Activated CD4-positive, alpha-beta T cell treated with anti-CD3 and anti-CD28 coated beads, Interleukin-2, amount 10 ng/mL, durations not matched to agents 24 days and 14 days (primary cell): ENCODE measurements at places on chromosomes 16 and 17. TPM values are rescaled to one million over a fixed set of nuclear protein-coding genes. Genes with fewer than 3 reads are reported as not detected.
A peak's percentile ranks its signal among the peaks of the same experiment; 100 is the strongest.

DNA sequence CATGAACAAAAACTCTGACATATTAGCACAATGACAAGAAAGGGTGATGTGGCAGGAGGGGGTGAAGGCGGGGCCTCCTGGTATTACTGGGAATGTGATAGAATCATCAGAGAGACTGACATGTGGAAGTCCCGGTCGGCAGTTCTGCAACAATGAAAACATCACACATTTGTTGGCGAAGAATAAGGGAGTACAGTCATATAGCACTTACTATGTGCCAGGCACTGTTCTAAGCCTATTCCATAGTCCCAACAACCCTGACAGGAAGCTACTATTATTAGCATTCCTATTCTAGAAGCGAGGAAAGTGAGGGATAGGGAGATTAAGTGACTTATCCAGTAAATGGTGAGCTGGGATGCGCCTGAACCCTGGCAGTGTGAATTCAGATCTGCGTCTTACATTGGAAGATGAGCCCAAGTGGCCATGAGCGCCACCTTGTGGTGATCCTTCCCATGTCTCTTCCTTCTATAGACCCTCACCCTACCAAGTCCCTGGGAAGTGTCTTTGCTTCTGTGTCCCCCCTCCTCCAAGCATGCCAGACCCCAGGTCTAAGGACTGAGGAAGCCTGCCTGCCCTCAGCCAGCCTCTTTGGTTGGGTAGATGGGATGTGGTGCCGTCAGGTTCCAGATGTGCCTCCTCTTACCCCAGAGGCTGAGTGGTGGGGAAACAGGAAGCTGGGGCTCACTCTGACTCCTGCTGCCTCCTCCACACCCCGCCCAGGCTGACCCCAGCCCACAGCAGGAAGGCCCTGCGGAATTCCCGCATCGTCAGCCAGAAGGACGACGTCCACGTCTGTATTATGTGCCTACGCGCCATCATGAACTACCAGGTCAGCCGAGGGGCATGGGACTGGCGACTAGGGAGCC lies 14.0 kb downstream of the FMNL1 start:
- peak; percentile 92 for DNase-seq

GRCh38 chr17:77409282-77410161 lies 268.8 kb downstream of the SEC14L1 start:
- DNase-seq = peak; percentile 78

- no peak for DNase-seq
Observed at GRCh38 chr16:53465606-53466280, 31.5 kb downstream of the RBL2 start.

GRCh38 chr17:58338841-58339754 lies 10.5 kb upstream of the TSPOAP1 start:
- peak; percentile 92 for DNase-seq

DNA sequence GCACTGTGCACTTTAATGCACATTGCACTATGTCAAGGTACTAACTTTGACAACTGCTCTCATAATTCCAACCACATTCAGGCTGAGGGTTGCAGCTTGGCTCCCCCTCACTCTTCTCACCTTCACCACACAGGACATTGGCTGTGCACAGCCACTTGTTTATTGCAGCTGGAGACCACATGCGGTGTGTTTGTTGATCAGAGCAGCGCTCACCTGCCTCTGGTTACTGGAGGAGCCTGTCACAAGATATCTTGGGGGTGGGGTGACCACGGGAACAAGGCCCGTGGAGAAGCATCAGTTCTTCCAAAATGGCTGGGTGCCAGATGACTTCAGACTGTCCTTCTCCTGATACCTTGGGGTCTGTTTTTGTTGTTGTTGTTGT lies 10.6 kb upstream of the CCL5 start:
- peak; percentile 90 for DNase-seq

DNA sequence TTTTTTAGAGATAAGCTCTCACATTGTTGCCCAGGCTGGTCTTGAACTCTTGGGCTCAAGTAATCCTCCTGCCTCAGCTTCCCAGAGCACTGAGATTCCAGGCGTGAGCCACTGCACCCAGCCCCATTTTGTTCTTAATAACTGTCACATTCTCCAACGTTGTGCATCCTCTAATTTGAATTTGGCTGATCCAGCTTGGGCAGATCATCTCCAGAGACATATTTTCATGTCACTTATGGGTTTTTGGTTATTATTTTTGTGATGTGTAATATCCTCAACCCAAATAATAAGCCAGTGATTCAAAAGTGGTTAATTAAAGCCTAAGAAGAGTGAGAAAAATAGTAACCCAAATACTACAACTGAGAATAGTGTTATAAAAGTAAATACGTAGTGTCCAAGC lies 16.2 kb upstream of the COL1A1 start:
- DNase-seq = no peak

GRCh38 chr17:38794221-38794620 lies 5.1 kb downstream of the PIP4K2B start:
- no peak for DNase-seq

DNA sequence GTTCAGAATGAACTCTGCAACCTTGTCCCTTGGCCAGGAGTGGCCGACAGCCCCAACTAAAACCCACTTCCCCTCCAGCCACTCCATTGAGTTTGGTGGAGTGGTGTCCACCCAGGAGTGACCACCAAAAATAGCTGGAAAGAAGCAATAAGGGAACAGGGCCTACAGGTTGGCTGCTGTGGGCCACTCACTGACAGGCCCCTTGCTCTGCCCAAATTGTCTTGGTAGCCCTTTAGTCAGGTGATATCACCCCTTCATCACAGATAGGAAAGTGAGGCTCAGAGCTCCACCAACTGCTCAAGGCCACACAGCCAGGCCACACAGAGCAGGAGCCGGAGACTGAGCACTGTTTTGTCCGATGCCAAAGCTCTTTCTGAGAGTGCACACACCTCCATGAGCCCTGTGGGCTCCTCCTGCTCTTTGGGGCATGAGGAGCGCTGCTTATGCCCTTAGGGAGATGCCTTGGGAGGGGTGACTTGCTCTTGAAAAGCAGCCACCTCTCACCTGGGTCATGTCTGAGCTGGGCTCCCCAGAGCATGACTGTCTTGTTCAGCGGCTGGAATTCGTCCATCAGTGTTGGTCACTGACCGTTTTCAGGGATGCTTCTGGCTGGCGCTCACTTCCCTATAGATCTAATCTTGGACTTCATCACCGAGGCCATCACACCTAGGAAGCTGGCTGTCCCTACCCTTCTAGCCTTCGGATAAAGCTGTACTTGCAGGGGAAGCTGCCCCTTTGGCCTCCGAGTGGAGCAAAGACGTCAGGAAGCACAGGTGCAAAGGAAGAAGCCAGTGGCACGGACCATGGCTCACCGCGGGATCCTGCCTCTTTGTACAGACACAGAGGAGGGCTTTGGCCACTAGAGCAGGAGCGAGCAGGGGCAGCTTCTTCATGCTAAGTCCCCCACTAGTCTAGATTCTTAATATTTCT lies 186.0 kb upstream of the ZNF469 start:
- DNase-seq = no peak

DNA sequence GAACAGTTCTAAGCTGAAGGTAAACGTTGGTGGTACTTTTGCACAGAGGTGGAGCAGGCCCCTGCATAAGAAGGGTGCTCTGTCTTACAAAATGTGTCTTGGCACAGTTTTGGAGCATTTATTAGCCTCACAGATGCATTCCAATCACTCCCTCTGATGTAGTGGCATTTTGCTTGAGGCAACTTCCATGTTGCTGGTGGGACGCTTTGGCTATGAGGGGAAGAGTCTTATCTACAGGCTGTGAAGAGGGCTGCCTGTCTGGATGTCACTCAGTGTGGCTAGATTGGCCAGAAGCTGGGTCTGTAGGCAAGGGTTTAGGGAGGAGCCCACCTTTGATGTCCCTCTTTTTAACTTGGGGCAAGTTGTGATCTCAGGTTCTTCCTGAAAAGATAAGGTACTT lies 2.6 kb upstream of the RARA start:
- DNase-seq = no peak

GRCh38 chr17:50337956-50338355 lies 8.0 kb upstream of the XYLT2 start:
- DNase-seq = no peak

DNA sequence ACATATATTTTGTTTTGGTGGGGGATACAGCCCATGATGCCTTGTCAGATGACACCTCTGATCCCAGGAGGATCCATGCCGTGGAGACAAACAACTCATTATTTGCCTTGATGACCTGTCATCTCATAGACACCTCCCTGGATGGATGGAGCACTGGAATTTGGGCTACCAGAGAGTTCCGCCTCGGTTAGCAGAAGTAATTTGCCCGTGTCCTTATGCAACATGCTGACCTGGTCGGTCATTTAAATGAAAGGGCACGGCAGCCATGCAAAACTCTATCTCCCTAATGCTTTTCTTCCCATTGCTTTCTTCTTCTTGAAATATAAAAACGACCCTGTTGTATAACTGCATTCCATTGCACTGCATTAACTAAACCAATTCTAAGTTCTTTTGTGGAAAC lies 145.3 kb downstream of the GRIN2A start:
- DNase-seq = no peak

DNA sequence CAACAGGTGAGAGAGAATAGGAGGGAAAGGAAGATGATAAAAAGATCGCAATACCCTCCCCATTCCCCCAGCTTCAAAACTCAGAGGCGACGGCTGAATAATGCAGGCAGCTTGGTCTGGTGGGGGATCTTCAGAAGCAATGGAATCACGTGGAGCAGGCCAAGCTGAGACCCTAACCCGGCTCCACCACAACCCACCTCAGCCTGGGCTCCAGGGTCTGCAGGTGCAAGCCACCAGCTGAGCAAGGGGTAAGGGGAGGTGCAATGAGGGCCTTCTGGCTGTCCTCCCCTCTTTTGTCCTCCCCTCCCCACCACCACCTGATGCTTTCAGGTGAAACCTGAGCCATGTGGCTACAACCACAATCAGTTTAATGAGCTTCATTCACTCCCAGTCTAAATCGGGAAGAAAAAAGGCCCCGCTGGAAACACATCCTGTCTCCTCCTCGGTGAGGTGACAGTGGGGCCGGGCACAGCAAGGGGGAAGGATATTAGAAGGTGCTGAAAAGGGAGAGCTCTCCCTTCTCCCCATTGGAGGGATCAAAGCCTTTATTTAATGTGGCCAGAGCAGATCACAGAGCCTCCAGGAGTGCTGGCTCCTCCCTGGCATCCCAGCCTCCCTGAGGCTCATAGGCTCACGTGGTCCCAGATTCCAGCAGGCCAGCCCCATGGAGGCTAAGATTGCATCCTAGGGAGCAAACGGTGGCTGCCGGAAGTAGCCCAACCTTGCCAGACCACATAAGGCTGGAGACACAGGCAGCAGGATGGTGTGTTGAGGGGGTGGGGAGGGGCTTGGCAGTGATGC lies 261.0 kb downstream of the SOX9 start:
- no peak for DNase-seq

DNA sequence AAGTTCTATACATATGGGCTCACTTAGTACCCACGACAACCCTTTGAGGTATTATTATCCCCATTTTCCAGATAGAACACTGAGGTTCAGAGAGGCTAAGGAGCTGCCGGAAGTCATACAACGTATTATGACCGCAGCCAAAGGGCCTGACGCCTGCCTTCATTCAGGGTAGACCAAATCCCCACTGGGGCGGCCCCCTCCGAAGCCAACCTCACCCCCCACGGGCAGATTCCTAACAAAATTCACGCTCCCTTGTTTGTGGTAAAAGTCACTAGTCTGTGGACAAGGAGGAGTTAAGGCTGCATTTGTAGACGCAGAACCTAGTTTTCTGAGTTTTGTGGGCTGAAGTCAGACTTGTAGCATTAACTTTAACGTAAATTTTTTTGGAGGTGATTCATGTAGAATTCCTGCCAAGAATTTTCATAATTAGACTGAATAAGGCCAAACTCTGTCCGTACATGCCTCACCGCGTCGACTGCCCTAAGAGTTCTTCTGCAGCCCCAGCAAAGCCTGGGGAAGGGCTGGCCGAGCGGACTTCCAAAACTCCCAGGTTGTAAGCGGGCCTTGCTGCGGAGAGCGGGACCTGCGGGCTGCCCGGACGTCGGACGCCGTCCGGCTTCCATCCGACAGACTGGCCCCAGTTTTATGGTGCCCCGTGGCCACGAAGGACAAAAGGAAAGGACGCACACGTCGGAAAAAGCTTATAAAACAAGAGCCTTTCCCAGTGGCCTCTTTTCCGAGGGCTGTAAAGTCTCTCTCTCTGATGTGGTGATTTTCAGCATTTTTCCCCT lies 75.7 kb downstream of the NXN start:
- DNase-seq = no peak

DNA sequence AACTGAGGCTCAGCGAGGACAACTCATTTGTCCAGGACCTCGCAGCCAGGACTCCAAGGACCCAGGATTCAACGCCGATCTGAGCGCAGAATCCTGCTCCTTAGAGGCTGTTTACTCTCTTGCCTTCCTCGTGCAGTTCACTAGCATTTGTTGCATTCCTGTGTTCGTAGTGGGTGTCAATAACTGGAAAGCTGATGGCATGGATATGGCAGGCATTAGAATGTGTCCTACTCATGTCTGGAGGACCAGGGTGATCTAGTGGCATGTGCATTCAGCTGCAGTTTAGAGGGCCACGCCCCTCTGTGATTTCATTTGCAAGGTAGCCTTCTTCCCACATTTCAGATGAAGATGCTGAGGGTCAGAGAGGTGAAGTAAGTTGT lies 510 bp downstream of the CRISPLD2 start:
- no peak for DNase-seq

- DNase-seq = no peak
Observed at GRCh38 chr17:6374271-6374691, 60.6 kb downstream of the AIPL1 start.

GRCh38 chr16:76157629-76158028 lies 119.6 kb upstream of the CNTNAP4 start:
- no peak for DNase-seq

DNA sequence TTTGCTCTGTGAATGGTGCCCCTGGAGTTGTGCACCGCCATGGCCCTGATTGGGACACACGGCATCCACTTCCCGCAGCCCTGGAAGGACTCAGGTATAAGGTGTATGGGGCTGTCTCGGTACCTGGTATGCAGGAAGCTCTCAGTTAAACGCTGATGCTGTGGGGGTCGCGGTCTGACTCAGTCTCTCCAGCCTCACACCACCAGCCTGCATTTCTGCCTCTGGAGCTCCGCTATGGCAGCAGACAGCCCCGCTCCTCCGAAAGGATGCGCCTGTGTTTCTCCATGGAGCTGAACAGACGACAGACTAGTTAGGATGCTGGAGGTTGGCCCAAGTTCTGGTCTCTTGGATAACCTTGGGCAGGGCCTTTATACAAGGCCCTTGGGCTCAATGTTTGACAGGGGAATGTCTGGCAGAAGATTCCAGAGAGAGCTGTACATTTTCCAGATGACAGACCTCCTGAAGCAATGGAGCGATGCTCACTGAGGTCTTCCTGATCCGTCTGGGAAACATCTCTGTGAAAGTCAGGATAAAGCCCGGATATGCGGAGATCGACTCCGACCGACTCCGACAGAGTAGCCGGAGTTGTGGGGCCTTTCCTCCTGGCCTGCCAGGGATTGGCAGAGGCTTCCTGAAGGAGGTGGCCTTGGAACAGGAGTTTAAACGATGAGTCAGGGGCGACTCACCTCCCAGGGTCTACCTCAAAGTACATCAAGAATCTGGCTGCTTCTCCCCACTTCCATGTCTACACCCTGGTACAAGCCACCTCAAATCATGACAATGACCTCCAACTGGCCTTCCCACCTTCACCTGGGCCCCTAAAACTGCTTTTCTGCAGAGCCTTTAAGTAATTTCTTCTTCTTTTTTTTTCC lies 21.9 kb upstream of the BCAR1 start:
- no peak for DNase-seq

GRCh38 chr16:88826070-88826840 lies 14.5 kb upstream of the APRT start:
- no peak for DNase-seq

The THRA gene
- 4.5 and 5.1 TPM in 2 replicates for total RNA-seq

The STH gene
- total RNA-seq = not detected in 2 replicates

The TERB1 gene
- total RNA-seq = 0.37 TPM in 1 of 2 replicates, not detected in the other

The KIF2B gene
- total RNA-seq = not detected in 2 replicates

The CCL3 gene
- 403 and 414 TPM in 2 replicates for total RNA-seq

The TBC1D28 gene
- not detected in 2 replicates for total RNA-seq

The ZFHX3 gene
- 0.49 and 0.88 TPM in 2 replicates for total RNA-seq

The TPSAB1 gene
- not detected in 2 replicates for total RNA-seq
